ENCODE measurements at places on chromosomes 16 and 17.

DNA sequence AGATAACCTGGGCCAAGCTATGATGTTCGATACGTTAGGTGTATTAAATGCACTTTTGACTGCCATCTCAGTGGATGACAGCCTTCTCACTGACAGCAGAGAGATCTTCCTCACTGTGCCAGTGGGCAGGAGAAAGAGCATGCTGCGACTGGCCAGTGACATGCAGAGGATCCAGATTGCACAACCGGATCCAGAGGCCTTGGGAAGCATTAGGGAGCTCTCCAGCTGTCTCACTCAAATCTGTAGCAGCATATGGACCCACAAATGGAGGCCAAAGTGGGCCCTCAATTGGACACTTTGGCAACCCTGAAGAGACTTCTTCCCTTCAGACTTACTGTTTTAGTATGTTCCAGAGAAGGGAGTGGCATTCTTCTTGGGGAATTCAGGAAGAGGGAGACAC, 20.9 kb downstream of the PDZD9 start:
- no peak for DNase-seq

DNA sequence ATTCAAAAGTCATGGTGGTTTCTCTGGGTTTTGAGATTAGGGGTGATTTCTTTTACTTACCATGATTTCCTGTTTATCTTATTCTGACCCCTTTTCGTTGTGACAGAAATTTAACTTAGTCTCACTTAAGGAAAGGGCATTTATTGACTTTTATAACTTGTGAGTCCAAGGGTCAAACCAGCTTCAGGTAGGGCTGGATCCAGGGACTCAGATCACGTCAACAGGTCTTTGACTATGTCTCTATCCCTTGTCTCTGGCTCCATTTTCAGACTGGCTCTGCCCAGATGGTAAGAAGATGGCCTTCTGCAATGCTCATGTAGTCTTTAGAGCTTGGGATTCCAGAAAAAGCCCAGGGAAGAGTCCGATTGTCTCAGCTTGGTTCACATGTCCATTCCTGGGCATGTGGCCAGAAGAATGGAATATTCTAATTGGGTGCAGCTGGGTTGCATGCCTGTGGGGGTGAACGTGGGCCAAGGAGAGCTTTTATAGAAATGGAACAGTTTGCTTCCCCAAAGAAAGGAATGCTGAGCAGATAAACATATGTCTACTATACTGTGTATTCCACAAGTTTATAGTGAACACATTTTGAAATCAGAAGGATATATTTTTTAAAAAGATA, 13.4 kb downstream of the USP43 start:
- DNase-seq, result no peak

GRCh38 chr17:64281962-64282752, 19.1 kb upstream of the TEX2 start:
- DNase-seq, result no peak

DNA sequence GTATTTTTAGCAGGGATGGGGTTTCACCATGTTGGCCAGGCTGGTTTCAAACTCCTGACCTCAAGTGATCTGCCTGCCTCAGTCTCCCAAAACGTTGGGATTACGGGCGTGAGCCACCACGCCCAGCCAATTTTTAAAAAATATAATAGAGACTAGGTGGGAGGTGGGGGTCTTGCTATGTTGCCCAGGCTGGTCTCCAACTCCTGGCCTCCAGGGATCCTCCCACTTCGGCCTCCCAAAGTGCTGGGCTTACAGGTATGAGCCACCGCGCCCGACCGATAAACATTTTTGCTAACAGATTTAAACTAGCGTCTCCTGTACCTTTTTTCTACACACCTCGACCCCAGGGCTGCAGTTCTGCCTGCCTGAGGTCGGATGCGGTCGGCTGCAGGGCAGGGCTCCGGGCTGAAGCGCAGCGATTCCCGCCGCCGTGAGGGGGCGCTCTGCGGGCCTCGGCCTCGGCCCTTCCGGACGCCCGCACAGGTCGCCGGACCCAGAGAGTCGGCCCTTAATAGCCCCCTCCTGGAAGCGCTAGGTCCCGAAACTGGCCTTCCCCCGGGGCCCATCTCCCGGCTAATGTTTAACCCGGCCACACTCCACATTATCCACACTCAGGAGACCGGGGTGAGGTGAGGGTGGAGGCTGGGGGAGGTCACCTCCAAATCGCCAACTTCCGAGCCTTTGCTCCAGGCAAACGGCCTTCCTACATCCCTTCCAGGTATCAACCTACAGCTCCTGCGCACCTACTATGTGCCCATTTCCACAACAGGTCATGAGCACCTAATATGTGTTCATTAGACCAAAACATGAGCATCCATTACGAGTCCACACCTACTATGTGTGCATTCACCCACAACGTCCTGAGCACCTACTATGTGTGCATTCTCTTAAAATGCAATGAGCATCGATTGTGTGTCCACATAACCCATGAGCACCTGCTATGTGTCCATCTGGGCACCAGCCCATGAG, 2.0 kb upstream of the GLIS2 start:
- no peak for DNase-seq

DNA sequence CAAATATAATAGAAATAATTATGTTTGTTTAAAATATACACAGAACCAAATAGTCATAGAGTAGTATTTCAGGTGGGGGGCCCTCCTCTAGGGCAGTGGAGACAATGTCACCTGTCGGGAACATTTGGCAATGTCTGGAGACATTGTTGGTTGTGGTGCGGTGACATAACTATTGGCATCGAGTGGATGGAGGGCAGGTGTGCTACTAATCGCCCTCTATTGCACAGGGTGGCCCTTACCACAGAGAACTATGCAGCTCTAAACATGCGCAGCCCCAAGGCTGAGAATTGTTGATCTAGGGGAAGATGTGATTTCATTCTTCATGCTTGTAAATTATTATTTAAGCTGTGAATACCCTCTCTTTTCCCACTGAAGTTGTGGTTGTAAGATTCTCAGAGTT, 594.0 kb downstream of the WWOX start:
- no peak for DNase-seq

DNA sequence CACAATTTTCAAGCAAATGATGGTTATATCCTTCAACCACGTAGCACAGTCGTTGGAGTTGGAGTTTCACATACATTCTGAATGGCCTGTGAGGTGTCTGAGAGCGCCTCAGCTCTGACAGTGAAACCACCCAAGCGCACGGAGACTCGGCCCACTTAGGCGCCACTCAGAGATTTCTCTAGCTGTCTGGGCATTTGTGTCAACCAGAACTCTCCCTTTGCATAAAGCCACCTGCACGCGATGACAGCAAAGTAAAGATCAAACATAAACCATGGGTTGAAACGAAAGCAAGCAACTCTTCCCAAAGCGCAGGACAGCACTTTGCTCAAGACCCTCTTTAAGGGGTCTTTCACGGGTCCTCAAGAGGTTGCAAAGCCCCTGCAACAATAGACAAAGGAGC, 533 bp downstream of the SLC6A4 start:
- no peak for DNase-seq

DNA sequence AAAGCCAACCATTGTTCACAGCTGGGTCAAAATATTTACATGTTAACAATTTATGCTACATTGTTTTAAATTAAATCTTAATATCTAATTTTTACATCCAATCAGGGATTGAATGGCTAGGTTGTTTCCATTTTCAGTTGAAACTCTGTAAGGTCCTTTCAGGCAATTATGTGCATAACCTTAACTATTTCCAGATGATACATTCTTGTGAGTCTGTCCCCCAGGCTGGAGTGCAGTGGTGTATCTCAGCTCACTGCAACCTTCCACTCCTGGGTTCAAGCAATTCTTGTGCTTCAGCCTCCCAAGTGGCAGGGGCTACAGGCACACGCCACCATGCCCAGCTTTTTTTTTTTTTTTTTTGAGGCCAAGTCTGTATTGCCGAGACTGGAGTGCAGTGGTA, 10.4 kb downstream of the CDC42EP4 start:
- DNase-seq, result no peak

DNA sequence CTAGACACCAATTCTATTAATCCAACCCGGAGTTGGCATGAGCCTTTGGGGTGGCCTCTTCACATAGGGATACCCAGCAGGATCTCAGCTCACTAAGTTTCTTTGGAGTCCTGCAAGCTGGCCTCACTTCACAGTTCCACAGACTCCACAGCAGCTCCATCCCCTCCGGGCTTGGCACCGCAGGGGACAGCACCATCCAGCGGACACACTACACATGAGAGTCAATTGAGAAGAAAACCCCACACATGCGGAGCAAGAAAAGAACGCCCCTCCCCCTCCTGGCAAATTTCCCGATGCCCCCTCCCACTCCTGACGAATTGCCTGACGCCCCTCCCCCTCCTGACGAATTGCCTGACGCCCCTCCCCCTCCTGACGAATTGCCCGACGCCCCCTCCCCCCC, 31.1 kb downstream of the KLHDC4 start:
- no peak for DNase-seq

DNA sequence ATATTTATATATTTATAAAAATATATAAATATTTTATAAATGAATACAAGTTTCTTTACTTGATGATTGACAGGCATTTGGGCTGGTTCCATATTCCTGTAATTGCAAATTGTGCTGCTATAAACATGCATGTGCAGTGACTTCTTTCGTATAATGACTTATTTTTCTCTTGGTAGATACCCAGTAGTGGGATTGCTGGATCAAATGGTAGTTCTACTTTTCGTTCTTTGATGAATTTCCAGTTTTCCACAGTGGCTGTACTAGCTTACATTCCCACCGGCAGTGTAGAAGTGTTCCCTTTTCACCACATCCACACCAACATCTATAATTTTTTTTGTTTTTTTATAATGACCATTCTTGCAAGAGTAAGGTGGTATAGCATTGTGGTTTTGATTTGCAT, 7.8 kb downstream of the ACSM2B start:
- no peak for DNase-seq

DNA sequence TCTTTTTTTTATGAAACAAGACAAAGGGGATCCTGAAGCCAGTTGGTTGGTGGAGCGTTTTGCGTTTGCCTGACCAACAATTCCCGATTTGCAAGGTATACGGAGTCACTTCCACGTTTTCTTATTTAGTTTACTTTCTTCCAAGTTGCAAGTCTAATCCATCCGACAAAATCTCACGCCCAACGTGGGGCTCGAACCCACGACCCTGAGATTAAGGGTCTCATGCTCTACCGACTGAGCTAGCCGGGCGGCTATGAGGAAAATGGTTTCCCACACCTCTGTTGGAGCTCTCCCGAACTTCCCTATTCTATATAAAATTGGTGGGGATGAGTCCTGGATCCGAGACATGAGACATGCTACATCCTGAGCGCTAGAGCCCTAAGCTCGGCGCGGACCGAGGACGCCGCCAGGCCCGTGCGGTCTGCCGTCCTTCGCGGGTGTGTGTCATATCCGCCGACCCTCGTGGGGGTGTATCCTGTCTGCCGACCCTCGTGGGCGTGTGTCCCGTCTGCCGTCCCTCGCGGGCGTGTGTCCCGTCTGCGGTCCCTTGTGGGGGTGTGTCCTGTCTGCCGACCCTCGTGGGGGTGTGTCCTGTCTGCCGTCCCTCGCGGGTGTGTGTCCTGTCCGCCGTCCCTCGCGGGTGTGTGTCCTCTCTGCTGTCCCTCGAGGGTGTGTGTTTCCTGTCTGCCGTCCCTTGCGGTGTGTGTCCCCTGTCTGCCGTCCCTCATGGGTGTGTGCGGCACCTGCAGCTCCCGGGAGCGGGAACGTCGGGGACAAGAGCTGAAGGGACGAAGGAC, 22.6 kb downstream of the ZNF213 start:
- peak; percentile 93 for DNase-seq

GRCh38 chr17:66675273-66675990, 159.5 kb upstream of the CACNG5 start:
- DNase-seq, result no peak

- DNase-seq, result no peak
Observed at GRCh38 chr16:87845213-87845612, 24.1 kb downstream of the SLC7A5 start.

DNA sequence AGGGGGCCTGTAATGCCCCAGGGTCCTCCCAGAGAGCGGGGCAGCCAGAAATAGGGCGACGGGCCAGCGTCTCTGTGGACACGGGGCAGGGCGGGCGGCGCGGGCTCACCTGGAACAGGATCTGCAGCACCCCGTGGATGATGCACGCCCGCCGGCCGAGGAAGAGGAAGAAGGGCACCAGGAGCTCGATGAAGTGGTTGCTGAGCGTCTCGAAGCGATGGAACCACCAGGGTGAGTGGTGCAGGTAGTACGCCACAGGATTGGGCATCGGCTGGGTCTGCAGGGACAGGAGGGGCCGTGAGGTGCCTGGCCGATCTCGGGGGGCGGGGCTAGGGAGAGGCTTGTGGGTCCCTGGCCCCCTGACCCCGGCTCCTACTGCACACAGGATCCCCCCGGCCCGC, 78.9 kb upstream of the GNG13 start:
- DNase-seq, result no peak

GRCh38 chr17:43784628-43785101, 4.4 kb downstream of the CFAP97D1 start:
- DNase-seq, result no peak

GRCh38 chr17:21377705-21378396, 1.7 kb downstream of the KCNJ12 start:
- DNase-seq, result no peak

DNA sequence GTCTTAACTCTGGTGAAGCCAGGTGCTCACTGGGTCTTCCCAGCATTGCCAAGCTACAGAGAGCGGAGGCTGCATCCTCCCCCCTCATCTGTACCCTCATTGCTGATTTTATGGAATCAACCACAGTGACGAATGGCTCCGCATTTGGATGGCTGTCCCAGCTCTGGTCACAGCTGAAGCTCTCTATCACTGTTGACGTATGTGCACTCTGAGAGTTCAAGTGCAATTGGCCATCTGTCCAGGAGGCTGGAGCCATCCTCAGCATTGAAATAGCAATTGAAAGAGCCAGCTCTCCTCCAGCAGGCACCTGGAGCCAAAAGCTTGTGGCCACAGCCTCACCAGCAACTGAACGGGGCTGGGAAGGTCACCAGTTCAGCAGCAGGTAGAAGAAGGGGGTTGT, 494.1 kb downstream of the TMEM114 start:
- DNase-seq, result no peak

DNA sequence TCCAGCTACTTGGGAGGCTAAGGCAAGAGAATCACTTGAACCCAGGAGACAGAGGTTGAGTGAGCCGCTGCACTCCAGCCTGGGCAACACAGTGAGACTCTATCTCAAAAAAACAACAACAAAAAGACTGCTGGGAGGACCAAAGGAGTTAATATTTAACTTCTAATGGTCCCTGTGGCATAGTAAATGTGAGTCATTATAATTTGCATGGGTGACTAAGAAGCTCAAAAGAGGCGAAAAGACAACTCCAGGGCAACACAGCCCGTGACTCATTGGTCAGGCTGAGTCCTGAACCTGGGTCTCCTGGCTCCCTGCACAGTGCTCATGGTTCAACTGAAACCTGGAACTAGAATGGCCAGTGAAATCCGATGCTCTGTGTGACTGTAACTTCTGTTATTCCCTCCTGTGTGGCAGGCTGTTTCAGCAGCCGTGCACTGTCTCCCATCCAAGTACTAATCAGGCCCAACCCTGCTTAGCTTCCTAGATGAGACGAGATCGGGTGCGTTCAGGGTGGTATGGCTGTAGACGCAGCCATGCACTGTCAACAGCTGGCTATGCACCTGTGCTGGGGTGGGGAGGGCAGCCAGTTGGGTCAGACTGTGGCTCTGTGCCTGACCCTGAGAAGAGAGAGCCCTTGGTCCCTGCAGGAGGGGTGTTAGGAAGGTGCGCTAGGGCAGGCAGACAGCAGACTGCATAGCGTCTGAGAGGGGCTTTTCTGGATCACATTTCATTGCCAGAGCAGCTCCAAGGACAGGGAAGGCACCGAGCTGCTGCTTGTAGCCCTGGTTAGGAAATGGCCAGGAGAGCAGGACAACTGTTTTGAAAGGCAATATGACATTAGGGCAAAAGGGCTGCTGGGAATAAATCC, 14.5 kb upstream of the GPRC5C start:
- DNase-seq, result no peak

Measured in HS-27A (cell line).